ENCODE measurements at places on chromosomes 7 and 10.

DNA sequence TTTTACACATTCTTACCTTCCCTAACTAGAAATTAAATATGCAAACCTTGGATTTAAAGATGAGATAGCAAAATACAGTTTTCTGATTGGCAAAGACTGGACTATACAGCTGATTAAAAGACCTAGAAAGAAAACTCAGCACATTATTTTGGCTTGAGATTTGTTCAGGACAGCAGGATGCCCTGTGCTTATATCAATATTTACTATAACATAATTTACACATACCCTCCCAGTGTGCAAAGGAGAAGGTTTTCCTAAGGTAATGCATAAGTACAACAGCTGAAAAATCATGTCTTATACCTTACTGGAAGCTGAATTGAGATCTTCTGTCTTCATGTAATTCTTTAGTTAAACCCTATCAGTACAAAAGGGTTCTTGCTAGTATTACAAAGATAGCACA is 458.6 kb downstream of the PARD3 start:
- no peak for DNase-seq

- DNase-seq = no peak
These were observed 580.1 kb upstream of the AUTS2 start for GRCh38 chr7:69018200-69018599.

- no peak for DNase-seq
These were observed 20.0 kb downstream of the KCP start for GRCh38 chr7:128890306-128891109.

DNA sequence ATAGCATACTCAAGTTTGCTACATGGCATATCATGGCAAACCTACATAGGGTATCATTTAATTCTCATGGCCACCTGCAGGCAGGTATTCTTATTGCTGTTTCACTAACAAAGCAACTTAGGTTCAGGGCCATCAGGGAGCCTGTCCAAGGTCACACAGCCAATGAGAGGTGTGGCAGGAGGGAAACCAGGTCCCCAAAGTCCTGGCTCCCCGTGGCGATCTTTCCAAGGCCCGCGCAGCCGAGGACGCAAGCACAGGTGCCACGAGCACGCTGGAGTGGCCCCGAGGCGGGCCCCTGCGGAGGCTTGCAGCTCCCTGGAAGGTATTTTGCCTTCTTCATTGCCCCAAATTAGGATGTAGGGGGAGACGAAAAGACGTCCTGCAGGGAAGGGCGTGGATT is 20.8 kb downstream of the PRKAG2 start:
- no peak for DNase-seq

DNA sequence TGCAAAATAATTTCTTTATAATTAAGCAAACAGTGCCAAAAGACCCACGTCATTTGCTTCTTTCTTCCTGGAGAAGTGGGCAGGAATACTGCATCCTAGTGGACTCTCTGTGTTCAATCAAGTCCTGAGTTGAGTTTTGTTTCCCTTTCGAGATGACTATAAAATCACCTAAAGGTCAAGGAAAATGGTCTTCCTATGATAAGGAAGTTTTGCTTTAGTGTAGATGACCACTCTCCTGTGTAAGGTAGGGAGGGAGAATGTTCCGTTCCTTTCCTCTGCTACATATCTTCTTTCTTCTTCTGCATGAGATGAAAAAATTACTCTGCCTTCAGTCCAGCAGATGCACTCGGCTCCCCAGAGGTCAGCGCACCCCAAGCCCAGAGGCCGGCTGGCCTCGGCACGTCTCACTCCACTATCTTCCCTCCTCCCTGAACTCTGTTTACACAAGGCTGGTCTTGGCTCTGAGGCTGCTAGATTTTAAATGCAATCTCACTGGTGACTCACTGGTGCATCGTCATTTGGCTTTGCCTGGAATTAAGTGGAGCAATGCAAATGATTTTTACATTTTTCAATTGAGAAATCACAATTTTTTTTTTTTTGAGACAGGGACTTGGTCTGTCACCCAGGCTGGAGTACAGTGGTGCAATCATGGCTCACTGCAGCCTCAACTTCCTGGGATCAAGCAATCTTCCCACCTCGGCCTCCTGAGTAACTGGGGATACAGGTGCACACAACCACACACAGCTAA is 18.6 kb upstream of the VDAC2 start:
- peak; percentile 13 for DNase-seq

DNA sequence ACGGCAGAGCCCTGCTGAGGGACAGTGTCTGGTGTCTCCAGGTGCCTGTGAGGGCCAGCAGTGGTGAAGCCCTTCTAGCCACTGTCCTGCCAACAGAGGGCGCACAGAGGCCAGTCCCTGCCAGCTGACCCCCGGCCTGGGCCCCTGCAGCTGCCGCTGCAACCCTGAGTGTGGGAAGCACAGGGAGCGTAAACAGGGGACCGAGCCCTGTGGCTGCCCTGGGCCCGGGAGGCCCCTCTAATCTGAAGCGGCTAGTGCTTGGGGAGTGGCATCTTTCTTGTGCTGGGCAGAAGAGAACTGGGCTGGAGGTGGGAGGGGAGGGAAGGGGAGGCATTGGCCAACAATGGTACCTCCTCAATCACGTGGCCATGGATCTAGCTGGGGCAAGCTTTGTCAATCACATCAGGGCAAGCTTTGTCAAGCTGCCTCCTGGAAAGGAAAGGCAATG is 34.6 kb downstream of the TRIM8 start:
- peak; percentile 63 for DNase-seq

DNA sequence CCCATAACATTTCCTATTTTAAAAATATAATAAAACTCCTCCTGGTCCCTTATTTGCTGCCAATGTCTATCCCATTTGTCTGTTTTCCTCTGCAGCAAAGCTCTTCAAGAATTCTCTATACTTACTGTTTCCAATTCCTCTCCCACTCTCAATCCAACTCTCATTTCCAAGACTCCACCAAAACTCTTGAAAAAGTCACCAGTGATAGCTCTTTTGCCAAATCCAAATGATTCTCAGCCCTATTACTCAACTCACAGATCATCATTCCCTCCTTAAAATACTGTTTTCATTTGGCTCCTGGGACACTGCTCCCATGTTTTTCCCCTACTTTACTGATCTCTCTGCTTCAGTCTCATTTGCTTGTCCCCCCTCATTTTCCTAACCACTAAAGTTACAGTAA is 139.4 kb downstream of the HIBADH start:
- DNase-seq = no peak

GRCh38 chr7:77537778-77538280 is 734 bp downstream of the PTPN12 start:
- DNase-seq = peak; percentile 15

DNA sequence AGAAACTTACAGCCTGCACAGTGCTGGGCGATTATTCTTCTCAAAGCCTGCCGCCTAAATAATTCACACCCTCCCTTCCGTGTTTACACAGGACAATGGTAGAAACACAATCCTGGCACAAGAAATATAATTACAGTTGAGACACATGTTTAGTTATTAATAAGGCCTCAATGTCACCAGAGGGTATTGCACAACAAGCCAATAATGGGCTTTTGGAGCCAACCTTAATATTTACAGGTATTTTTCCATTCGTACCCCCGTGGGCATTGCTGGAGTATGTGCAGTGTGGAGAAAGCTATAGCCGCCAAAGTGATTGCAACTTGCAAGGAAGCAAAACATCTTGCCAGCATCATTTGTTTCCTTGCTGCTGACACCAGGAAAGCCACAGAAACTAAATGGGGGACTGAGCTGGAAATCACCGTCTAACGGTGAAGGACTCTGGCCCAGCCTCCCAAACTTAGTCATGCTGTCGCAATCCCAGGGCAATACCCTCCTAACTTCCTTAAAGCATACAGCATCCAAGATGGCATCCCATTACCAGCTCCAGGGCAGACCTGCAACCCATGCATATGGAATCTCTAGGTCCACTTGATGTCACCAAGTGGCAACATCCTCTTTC is 8.6 kb downstream of the CALN1 start:
- DNase-seq = no peak
